Activated CD8-positive, alpha-beta memory T cell treated with anti-CD3 and anti-CD28 coated beads for 4 hours (primary cell): ENCODE measurements at places on chromosomes 1 and 21.

DNA sequence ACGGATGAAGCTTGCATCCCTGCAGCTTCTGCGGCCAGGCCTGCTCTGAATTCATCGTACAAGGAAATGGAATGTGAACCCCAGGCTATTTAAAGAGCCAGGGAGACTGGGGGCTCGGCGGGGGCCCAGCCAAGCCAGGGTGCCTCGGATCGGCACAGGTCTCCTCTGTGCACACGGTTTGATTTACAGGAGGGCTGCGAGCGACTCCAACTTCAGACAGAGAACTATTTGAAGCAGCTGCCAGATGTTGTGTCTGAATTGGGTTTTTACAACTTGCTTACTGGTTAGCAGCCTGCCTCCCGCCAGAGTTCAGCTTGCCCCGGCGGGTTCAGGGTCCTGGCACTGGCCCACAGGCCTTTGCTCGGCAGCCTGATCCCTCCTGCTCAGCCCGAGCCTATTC lies 83.2 kb downstream of the SPSB1 start:
- DNase-seq, result no peak

DNA sequence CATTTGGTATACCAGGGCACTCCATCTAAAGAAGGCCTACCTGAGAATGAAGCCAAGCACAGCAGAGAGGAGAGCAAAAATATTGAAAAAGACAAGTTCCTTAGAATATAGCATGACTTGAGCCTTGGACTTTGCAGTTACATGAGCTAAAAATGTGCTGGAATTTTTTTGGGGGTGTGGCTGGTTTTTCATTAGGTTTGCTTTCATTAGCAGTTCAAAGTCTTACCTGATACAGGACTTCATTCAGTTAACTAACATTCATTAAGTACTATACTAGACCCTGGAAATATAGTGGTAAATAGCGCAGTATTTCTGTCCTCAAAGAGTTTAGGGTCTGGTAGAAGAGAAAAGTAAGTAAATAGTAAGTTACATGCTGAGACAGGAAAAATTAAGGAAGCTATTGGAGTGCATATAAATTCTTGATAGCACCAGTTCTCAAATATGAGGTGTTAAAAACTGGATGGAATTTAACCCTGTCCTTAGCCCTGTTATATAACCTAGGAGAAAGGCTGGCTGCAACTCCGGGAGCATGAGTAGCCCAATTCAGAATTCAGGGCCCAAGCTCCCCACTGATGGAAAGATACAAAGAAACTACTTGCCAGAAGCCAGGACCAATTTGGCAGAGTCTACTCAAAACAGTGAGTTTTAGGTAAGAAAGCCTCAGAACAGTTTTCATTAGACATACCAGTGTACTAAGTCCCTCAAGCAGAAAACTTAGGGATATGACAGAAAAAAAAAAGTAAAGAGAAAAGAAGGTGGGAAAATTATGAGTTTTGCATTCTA lies 3.1 kb upstream of the DOCK7 start:
- no peak for DNase-seq

- no peak for DNase-seq
Measured at GRCh38 chr1:160882582-160882981, 2.4 kb downstream of the ITLN1 start.

DNA sequence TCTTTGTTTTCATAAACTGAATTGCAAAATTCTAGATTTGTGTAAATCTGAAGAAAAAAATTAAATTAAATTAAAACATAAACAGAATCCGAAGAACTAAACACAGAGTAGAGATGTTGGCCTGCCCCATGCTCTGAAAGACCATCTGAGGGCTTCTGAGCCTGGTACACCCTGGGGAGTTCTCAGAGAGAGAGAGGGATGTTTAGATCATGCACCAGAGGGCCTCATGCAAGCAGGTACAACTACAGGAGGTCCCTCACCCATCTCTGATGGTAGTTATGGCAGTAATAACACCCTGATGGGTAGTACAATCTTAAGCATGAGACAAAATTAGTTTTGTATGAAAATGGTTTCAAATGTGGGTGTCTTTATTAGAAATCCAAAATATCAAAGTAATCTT lies 127.7 kb downstream of the TGFB2 start:
- DNase-seq, result no peak
